CD4-positive, alpha-beta T cell treated with Interleukin-6 at 100 ng/mL for 8 hours (primary cell): ENCODE measurements at places on chromosomes 5 and 9.

DNA sequence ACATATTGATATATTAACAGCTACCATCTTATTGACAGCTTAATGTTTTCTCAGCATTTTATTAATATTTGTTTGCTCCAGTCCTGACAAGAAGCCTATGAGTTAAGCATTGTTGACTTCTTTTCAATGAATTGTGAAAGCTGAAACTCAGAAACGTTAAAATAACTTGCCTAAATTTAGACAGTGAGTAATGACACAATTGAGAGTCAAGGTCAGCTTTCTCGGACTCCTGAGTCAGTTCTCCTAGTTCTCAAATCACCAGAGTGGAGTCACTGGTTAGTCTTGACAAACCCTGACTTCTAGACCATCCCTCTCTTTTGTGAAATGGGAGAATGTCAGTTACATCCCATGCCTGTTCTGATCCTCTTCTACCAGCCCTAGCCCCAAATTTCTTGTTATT lies 222.7 kb upstream of the ACO1 start:
- no peak for DNase-seq

DNA sequence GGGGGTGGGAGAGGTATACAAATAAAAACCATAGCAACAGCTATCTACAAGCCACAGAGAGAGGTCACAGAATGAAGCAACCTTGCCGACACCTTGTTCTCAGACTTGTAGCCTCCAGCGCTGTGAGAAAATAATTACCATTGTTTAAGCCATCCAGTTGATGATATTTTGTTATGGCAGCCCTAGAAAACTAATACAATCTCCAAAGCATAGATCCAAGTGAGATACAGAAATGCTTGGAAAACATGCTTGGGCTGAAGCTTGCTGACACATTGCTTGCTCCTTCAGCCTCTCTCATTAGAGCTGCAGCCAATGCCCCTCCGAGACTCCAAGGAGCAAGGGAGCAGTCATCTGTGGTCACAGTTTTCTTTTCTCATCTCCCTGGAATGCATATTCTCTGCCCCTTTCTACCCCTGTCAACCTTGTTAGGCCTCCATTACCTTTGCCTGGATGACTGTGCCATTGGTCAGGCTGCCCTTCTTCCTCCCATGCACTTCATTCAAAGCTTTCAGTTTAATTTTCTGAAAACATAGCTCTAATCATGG lies 401.4 kb upstream of the KLF4 start:
- DNase-seq, result no peak

GRCh38 chr5:54717459-54717858 lies 199.9 kb downstream of the SNX18 start:
- no peak for DNase-seq

DNA sequence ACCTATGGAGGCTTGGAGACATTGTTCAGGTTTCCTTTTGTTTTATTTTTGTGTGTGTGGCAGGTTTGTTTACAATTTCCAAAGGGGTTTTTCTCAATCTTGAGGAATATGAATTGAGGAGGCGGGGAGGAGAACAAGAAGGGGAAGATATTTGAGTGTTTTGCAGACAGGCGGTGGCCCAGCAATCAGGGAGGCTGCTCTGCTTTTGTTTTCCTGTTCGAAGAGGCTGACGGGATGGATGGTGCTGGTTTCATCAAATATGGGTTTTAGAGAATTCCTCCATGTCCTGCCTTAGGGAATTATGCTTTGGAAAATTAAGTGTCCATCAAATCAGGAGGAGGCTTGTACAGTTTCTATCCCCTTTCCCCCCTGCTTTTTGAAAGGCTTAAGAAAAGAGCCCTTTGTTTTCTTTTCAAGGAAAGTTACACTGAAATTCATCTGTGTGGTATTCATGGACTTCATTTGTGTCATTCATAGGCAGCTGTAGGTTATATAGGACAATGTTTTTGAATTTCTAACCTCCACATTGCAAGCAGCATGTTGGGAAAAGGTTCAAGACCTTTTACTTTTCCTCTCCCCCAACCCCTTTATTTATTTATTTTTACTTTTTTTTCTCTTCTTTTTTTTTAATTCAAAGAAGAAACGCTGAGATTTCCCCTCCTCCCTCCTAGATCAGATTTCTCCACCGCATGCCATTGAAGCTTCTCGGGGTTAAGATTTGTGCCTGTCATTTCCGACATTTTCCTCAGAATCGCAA lies 107.4 kb downstream of the ZNF462 start:
- DNase-seq, result no peak

- no peak for DNase-seq
Observed at GRCh38 chr5:158701406-158702177, 398.1 kb downstream of the EBF1 start.

DNA sequence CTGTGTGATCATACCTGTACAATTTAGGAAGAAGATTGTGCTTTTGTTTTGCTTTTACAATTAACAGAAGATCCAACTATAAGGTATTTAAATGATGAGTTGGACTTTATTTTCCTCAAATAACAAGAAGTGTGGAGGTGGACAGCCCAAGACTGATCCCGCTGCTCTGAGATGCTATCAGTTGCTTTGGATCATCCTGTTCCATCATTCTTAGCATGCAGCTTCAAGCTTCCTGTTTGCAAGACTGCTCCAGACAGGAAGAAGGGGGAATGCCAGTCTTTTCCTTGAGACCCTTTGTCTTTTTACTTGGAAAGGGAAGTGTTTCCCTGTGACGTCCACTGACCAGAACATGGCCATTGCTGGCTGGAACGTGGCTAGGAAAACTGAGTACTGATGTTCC lies 250.8 kb downstream of the ZSWIM6 start:
- DNase-seq, result no peak

GRCh38 chr9:131277287-131277909 lies 1.1 kb upstream of the FAM78A start:
- no peak for DNase-seq

GRCh38 chr5:170632985-170633234 lies 129.1 kb downstream of the KCNIP1 start:
- peak; percentile 36 for DNase-seq

DNA sequence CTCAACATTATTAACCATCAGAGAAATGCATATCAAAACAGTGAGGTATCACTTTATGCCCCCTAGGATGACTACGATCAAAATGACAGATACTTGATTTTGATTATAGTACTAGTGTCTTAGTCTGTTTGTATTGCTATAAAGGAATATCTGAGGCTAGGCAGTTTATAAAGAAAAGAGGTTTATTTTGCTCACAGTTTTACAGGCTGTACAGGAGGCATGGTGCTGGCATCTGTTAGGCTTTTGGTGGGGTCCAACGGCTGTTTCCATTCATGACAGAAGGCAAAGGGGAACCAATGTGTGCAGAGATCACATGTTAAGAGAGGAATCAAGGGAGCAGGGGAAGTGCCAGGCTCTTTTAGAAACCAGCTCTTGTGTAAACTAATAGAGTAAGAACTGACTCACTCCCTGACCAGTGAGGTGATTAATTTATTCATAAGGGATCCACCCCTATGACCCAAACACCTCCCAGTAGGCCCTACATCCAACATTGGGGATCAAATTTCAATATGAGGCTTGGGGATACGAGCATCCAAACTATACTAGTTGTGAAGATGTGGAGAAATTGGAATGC lies 16.0 kb upstream of the AFF4 start:
- DNase-seq, result no peak

GRCh38 chr5:88145221-88145610 lies 123.4 kb downstream of the TMEM161B start:
- no peak for DNase-seq

GRCh38 chr5:150506571-150507473 lies 1.1 kb upstream of the NDST1 start:
- no peak for DNase-seq

DNA sequence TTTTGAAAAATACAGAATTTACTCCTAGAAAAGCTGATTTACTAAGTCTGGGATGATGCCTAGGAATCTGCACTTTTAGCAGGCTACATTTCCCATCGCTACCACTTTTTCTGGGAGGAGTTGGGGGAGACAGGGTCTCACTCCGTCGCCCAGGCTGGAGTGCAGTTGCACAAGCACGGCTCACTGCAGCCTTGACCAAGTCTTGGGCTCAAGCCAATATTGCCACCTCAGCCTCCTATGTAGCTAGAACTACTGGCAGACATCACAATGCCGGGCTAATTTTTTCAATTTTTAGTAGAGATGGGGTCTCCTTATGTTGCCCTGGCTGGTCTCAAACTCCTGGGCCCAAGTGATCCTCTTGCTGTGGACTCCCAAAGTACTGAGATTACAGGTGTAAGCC lies 85.9 kb downstream of the NR6A1 start:
- DNase-seq, result no peak
